A549 treated with AZD2906 at 1 μM for 4 hours (cell line): ENCODE measurements at places on chromosomes 5 and 9. TPM values are rescaled to one million over a fixed set of nuclear protein-coding genes. Genes with fewer than 3 reads are reported as not detected.

The SLC36A2 gene
- total RNA-seq, result not detected in 5 replicates

The ZNF618 gene
- 7.5 to 11.1 TPM (median 9.3 TPM) in 5 replicates for total RNA-seq

The TIMD4 gene
- total RNA-seq, result 0.85 to 1.5 TPM (median 1.1 TPM) in 5 replicates

The LEAP2 gene
- 0.43 to 1.2 TPM (median 0.65 TPM) in 5 replicates for total RNA-seq

The CNTFR gene
- 0.06 to 0.14 TPM (median 0.12 TPM) in 5 replicates for total RNA-seq

The RASA1 gene
- total RNA-seq, result 17.3 to 23.4 TPM (median 22.0 TPM) in 5 replicates

The OLFML2A gene
- 24.5 to 37.8 TPM (median 31.4 TPM) in 5 replicates for total RNA-seq

The CIZ1 gene
- 64.7 to 91.5 TPM (median 81.8 TPM) in 5 replicates for total RNA-seq

The OR1Q1 gene
- total RNA-seq, result 0.07 TPM in 1 of 5 replicates, not detected in the others

The SLC1A3 gene
- total RNA-seq, result 0.03 to 0.21 TPM (median 0.07 TPM) in 5 replicates

The DMRT3 gene
- 0.03 TPM in 1 of 5 replicates, not detected in the others for total RNA-seq

The ST8SIA4 gene
- total RNA-seq, result 0.21 to 0.49 TPM (median 0.29 TPM) in 5 replicates

The ENG gene
- total RNA-seq, result 0.10 to 0.15 TPM (median 0.13 TPM) in 5 replicates

The CCNI2 gene
- total RNA-seq, result 0.07 to 0.26 TPM (median 0.10 TPM) in 4 of 5 replicates, not detected in the other

The PCSK1 gene
- 0.27 to 0.34 TPM (median 0.29 TPM) in 5 replicates for total RNA-seq

The SH2D3C gene
- total RNA-seq, result 0.05 to 0.16 TPM (median 0.08 TPM) in 4 of 5 replicates, not detected in the other

The LHX2 gene
- total RNA-seq, result 3.8 to 4.4 TPM (median 4.1 TPM) in 5 replicates

The HMMR gene
- total RNA-seq, result 19.7 to 28.1 TPM (median 22.9 TPM) in 5 replicates

The RGS7BP gene
- not detected in 5 replicates for total RNA-seq

The PCDHB2 gene
- total RNA-seq, result 2.6 to 5.2 TPM (median 3.4 TPM) in 5 replicates

The BASP1 gene
- 183 to 220 TPM (median 215 TPM) in 5 replicates for total RNA-seq

The NR2F1-AS1 gene
- 2.6 to 4.3 TPM (median 3.0 TPM) in 5 replicates for total RNA-seq

The SLC45A2 gene
- not detected in 5 replicates for total RNA-seq

The SNX24 gene
- total RNA-seq, result 20.2 to 26.1 TPM (median 21.3 TPM) in 5 replicates

The PCDHA4 gene
- total RNA-seq, result 1.5 to 2.0 TPM (median 1.8 TPM) in 5 replicates
